ENCODE measurements at places on chromosomes 1 and 21.

DNA sequence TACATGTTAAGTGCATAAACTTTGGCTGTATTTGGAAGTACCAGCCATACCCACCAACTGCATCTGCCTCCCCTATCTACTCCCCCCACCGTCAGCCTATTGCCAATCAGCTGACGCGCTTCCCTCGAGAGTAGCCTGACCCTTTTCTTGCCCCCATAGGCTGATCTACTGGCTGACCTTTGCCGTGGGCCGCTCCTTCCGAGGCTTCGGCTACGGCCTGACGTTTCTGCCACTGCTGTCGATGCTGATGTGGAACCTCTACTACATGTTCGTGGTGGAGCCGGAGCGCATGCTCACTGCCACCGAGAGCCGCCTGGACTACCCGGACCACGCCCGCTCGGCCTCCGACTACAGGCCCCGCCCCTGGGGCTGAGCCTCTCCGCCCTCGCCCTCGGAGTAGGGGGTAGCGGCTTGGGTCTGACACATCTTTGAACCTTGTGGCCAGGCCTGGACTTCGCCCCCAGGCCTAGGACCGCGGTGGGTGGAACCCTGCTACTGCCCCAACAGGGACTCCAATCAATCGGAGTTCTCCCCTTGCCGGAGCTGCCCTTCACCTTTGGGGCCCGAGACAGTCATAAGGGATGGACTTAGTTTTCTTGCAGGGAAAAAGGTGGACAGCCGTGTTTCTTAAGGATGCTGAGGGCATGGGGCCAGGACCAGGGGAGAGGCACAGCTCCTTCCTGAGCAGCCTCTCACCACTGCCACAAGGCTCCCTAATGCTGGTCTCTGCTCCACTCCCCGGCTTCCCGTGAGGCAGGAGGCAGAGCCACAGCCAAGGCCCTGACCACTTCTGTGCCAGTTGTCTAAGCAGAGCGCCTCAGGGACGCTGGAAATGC lies 4.0 kb downstream of the GLMP start:
- DNase-seq = no peak

DNA sequence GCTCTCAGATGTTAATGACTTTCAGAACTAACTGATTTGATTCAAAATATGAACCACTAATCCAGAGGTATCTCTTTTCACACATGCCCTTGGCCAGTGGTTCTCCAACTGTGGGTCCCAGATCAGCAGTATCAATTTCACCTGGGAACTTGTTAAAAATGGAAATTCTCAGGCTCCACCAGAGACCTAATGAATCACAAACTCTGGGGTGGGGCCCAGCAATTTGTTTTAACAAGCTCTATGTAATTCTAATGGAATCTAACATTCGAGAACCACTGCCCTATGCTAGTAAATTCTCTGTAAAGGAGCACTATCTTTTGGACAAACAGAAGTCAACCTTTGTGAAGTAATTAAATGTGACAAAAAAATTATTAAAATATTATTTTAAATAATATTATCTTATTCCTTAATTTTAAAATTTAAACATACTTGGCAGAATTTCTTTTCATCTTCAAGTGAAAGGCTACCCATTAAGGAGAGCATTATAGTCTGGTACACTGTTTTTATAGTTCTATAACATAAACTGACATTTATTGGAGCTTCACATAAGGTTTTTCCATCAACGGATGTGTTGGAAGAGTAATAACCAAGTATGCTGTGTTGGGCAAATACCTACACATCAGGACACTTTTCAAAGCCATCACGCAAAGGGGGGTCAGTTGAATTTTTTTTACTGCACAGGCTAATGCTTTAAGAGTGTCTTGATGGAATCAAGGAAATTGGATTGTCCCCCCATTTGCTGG lies 130.4 kb downstream of the LHX4 start:
- peak; percentile 43 for DNase-seq

GRCh38 chr1:56180520-56181190 lies 398.7 kb downstream of the PLPP3 start:
- peak; percentile 6 for DNase-seq

DNA sequence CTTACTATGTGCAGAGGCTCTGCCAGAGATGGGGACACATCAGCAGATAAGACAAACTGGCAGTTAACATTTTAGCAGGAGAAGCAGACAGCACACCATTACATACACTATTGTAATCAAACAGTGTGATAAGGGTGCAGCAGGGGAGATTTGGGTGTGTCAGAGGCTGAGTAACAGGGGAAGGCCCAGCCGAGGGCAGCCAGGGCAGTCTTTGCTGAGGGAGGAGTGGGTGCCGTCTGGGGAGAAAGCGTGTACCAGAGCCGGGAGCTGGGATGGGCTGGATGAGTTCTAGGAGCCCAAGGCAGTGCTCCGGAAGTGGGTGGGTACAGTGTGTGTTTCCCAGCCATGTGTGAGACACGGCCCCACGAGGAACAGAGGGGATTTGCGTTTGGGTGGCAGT lies 31.2 kb downstream of the KCNA10 start:
- peak; percentile 17 for DNase-seq

GRCh38 chr1:119227456-119227855 lies 87.0 kb upstream of the WARS2 start:
- no peak for DNase-seq

DNA sequence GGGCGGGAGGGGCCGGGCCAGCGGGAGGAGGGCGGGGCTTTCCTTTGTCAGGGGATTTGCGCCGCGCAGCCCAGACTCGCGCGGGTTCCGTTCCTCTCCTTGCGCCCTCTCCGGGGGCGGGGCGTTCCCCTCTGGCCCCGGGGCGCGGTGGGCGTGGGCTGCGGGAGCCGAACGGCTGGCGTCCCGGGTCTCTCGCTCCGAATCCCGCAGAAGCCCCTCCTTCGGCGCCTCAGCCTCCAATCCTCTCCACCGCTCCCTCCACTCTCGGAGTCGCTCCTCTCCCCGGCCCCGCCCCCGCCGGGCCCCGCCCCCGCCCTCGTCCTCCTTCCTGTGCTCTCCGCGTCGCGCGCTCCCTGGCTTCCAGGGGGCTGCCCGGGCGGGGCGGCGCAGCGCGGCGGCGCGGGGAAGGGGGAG lies 82.8 kb upstream of the BMP8A start:
- peak; percentile 93 for DNase-seq

- no peak for DNase-seq
These were observed at the start of gene FCMR for GRCh38 chr1:206921772-206922265. FCMR (minus strand) TSS chr1:206921941; CDS start chr1:206921854, 87 bp downstream.

- DNase-seq = peak; percentile 57
These were observed 61.9 kb downstream of the UBE2T start for GRCh38 chr1:202279806-202280205.

DNA sequence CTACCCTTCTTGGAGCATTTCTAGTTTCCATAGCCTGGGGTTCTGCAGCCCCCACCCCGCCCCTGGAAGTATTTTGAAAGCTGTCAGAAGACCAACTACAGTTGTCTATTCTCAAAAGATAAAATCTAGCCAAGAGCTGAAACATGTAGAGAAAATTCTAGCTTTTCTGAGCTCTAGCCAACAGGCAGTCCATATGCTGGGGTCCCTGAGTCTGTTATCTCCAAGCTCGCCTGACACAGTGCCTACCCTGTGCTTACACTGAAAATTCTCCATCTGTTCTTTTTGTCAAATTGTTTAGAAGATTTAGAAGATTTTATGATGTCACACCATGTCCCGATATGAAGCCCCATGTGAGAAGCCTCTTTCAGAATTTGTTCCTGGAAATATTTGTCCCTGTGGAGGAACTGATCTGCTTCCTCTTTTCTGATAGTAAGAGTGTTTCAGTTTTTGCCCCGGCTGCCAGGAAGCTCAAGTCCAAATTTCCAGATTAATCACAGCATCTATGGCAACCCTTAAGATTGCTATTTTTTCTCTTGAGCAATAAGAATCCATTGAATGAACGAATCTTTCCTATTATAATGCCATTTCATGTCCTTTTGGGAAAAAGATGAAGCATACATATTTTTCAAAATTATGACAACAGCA lies 23.7 kb upstream of the CSF3R start:
- DNase-seq = no peak

- no peak for DNase-seq
These were observed 36.7 kb upstream of the FAM89A start for GRCh38 chr1:231076802-231077201.

- DNase-seq = no peak
These were observed 6.5 kb downstream of the OR6P1 start for GRCh38 chr1:158563853-158564252.

- no peak for DNase-seq
These were observed 9.2 kb upstream of the BEND5 start for GRCh38 chr1:48785869-48786268.

- DNase-seq = peak; percentile 0
These were observed 97.3 kb downstream of the TAS1R2 start for GRCh38 chr1:18761948-18762840.

DNA sequence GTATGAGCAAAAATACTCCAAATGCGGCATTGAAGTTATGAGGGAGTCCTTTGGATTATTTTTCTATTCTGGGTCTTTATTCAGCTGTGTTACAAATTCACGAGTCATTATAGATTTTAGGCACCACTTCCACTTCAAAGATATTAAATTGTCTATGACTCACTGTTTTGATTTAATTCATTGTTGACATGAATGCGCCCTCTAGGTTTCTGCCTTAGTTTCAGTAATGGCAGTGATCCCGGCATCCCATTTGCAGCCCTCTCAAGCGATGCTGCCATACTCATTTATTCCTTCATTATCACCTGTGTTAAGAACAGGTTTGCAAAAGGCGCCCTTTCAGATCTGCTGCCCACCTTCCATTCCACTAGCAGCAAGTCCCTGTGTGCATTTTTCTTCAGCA lies 14.0 kb downstream of the RSPO1 start:
- peak; percentile 7 for DNase-seq

GRCh38 chr1:170095976-170096748 lies 21.7 kb upstream of the KIFAP3 start:
- DNase-seq = no peak

DNA sequence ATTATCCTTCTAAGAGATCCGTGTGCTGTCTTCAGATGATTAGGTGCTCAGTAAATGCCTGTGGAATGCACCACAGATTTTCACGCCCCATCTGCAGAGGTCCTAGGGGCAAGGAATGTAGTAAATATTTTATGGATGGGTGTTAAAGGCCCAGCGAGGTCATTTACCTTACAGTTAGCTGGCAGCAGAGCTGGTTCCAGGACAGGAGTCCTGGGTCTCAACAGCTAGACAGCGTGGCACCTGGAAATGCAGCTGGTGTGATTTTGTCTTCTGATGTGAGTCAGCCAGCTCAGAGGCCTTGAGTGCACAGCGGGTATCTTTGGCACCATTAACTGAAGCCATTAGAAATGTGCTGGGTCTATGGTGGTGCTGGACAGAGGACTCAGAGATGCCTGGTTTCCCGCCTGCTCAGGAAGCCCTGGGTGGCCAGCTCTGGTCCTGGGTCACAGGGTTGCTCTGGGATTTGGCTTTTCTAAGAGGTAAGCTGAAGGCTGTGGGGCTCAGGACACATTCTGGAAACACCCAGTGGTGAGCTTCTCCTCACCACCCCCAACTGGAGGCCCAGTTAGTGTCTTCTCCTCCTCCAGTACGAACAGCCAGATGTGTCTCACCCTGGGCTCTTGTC lies 65.5 kb downstream of the DDX20 start:
- DNase-seq = peak; percentile 2

- no peak for DNase-seq
These were observed 49.1 kb upstream of the CTPS1 start for GRCh38 chr1:40930174-40930964.

GRCh38 chr21:42993051-42993712 lies 18.8 kb downstream of the PKNOX1 start:
- no peak for DNase-seq

DNA sequence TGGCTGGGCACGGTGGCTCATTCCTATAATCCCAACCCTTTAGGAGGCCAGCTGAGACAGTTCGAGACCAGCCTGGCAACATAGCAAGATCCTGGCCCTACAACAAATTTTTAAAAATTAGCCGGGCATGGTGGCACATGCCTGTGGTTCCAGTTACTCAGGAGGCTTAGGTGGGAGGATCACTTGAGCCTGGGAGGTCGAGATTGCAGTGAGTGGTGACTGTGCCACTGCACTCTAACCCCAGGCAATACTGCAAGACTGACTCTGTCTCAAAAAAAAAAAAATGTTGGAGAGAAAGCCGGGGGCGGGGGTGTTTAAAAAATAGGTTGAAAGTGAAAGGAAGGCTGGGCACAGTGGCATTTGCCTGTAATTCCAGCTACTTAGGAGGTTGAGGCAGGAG lies 16.5 kb downstream of the CLDN19 start:
- DNase-seq = no peak

GRCh38 chr21:16455978-16456377 lies 726.2 kb downstream of the USP25 start:
- DNase-seq = no peak

DNA sequence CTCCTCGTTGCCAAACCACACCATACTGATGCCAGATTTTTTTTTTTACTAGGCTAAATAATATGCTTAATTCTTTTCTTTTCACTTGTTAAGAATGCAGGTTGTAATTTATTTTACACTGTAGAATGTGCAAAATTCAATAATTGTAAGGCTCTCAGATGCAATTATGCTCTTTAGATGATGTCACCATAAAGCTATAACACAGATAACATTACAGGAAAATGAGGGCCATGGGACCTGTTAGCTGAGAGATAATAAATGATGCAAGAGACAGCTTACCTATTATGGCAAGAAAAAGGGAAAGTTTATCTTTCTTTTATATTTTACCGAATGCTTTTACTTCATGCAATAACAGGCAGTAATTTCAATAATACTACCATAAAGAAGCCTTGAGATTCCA lies 35.4 kb downstream of the CHRM3 start:
- no peak for DNase-seq

- DNase-seq = peak; percentile 10
These were observed 239.8 kb upstream of the C1orf105 start for GRCh38 chr1:172180501-172181285.

DNA sequence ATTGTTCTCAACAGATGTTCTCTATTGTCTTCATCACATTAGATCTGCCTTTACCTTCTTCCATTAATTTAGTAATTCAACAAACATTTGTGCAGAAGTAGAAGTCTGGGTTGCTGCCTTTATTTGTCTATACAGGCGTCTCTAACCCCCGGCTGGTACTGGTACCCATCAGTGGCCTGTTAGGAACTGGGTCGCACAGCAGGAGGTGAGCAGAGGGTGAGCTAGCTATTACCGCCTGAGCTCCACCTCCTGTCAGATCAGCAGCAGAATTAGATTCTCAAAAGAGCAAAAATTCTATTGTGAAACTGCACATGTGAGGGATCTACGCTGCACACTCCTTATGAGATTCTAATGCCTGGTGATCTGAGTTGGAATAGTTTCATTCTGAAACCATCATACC lies 12.9 kb upstream of the EDEM3 start:
- DNase-seq = no peak

GRCh38 chr1:227568593-227568992 lies 5.2 kb downstream of the ZNF678 start:
- DNase-seq = no peak
